Karpas-422 (cell line): ENCODE measurements at places on chromosomes 11 and 22.

GRCh38 chr22:29992341-29993275, 87.7 kb upstream of the HORMAD2 start:
- no peak for DNase-seq
- no peaks in the 10 kb centered on the region for H3K4me1 ChIP-seq
- H3K36me3 ChIP-seq, result no peaks in the 10 kb centered on the region
- no peak overlapping the region for H3K27ac ChIP-seq
- H3K4me3 ChIP-seq, result no peak overlapping the region

- no peak for DNase-seq
- H3K36me3 ChIP-seq, result no peaks in the 10 kb centered on the region
- H3K4me3 ChIP-seq, result no peak overlapping the region
Observed at GRCh38 chr11:27404427-27404826, 41.4 kb upstream of the CCDC34 start.

GRCh38 chr11:88508759-88509581, 171.4 kb upstream of the CTSC start:
- no peaks in the 10 kb centered on the region for H3K27me3 ChIP-seq
- no peaks in the 10 kb centered on the region for H3K36me3 ChIP-seq
- no peak overlapping the region for H3K27ac ChIP-seq
- no peak for DNase-seq

GRCh38 chr22:45014654-45015053, 4.8 kb upstream of the PHF21B start:
- H3K4me3 ChIP-seq, result no peak overlapping the region
- DNase-seq, result no peak
- no peaks in the 10 kb centered on the region for H3K27me3 ChIP-seq
- H3K27ac ChIP-seq, result no peak overlapping the region
- H3K4me1 ChIP-seq, result peaks cover 7% of the 10 kb centered on the region

DNA sequence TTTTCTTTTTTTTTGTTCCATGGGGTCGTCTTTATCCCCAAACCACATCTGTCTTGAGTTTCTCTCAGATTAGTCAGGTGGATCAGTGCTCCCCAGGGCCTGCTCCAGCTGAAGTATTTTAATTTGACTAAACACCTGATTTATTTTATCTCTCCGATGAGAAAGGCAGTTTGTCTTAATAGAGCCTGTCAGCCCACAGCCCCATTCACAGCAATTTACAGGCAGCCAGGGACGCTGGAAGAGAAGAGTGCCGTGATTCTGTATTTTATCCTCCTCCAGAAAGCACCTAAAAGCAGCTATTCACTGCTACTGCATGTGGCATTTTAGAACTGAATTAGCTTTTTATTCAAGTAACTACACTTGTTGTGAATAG, 164.5 kb downstream of the SOX6 start:
- no peaks in the 10 kb centered on the region for H3K27me3 ChIP-seq
- peaks cover 12% of the 10 kb centered on the region for H3K4me1 ChIP-seq
